ENCODE measurements at places on chromosomes 5 and 9. TPM values are rescaled to one million over a fixed set of nuclear protein-coding genes. Genes with fewer than 3 reads are reported as not detected.

- DNase-seq = no peak
Measured at GRCh38 chr5:180171568-180172094, 37.4 kb downstream of the RASGEF1C start.

- no peak for DNase-seq
Measured at GRCh38 chr5:9209846-9210492, 335.9 kb downstream of the SEMA5A start.

- DNase-seq = no peak
Measured at GRCh38 chr9:23447166-23447565, 378.9 kb downstream of the ELAVL2 start.

DNA sequence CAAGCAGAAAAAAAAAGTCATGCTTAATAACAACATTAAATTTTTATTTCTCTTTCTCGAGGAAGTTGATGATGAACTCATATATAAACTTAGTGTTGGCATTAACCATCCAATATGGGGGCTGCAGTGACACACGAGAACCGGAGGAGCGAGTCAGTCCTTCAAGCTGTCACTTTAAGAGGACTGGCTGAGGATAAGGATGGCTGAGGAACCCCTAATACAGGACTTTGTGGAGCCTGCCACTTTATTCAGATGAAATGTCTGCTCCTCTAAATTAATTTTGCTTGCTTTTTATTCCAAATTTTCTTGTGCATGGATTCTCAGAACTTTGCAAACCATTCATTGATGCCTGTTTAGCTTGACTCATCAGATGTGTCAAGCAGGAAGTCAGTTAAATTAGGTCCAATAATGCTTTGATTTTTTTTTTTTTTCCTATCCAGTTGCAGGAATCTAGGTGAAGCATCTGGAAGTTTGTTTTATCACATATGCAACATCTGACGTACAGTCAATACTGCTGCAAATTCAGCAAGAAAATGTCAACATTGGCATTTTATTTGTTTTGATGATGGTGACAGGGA, 144.2 kb upstream of the COL5A1 start:
- DNase-seq = no peak

CACFD1 gene
- total RNA-seq = 2.7 TPM

- DNase-seq = no peak
Measured at GRCh38 chr9:89079391-89079790, 88.1 kb downstream of the S1PR3 start.

DNA sequence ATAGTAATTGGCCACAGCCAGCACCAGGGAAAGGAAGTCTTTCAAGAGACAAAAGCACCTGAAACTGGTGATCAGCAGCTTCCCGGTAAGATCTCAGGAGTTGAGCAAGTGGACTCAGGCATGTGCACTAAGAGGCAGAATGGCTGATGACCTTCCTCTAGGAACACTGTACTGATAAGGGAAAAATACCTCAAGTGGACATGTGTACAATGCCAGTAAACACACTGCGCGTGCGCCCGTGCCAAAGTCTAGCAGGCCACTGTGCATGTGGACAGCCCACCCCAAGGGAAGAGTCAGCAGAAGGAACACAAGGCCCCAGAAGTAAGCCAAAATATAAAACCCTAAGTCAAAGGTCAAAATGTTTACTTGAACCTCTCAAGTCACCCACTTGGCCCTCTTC, 423.0 kb downstream of the TUSC1 start:
- DNase-seq = no peak

GRCh38 chr9:137365552-137366444, 57.2 kb downstream of the EXD3 start:
- DNase-seq = no peak

CD74 gene
- total RNA-seq = not detected

DNA sequence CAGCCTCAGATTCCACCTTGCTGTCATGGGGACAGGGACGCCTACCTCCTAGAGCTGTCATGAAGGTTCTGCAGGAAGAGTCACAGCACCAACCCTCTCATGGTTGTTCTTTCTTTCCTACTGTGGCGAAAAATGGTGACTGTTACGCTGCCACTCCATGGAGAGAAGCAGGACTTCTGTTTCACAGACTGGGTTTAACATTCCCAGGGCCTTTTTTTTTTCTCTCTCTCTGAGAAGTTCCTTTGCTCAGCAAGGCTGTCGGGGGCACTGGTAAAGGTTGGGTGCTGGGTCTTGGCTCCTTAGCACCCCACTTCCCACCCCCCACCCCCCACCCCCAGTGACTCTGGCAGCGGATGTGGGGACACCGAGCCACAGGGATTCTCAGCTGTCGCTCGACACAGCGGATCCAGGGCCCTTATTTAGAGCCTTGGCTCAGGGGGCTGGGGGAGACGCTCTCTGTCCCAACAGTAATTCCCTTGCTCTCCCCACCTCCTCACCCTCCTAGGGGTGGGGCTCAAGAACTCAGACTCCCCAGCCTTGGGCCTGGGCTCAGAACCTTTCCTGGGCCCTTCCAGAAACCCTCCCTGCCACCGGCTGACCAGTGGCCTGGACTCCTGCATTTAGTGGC, 34.4 kb downstream of the DUSP1 start:
- no peak for DNase-seq

GRCh38 chr5:24817966-24818365, 173.2 kb upstream of the CDH10 start:
- DNase-seq = no peak

DNA sequence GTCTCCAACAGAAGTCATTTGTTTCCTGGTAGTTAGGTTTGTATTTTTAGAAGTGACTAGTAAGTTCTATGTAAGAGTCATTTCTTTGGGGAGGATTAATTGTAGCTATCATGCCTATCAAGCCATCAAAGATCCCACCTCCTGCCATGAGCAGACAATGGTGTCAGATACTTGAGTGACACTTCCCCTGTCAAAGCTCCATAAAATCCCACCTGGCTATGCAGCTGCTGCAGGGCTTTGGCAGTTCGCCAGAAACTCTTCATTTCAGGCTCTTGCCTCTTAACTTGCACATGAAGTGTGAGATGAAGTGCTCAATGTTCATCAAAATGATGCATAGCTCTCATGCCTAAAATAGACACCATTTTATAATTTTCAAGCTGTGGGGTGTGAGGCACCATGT, 312.1 kb downstream of the CDH12 start:
- DNase-seq = no peak

LECT2 gene
- not detected for total RNA-seq

DNA sequence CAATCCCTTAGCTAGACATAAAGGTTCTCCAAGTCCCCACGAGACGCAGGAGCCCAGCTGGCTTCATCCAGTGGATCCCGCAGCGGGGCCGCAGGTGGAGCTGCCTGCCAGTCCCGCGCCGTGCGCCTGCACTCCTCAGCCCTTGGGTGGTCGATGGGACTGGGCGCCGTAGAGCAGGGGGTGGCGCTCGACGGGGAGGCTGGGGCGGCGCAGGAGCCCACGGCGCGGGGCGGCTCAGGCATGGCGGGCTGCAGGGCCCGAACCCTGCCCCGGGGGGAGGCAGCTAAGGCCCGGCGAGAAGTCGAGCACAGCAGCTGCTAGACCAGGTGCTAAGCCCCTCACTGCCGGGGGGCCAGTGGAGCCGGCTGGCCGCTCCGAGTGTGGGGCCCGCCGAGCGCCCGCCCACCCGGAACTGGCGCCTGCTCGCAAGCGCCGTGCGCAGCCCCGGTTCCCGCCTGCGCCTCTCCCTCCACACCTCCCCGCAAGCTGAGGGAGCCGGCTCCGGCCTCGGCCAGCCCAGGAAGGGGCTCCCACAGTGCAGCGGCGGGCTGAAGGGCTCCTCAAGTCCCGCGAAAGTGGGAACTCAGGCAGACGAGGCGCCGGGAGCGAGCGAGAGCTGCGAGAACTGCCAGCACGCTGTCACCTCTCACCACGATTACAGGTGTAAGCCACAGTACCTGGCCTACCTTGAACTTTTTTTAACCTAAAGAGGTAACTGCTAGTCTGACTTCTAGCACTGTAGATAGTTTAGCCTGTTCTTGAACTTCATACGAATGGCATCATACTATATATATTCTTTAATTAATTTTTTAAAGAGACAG, 35.5 kb downstream of the PTGS1 start:
- no peak for DNase-seq

DNA sequence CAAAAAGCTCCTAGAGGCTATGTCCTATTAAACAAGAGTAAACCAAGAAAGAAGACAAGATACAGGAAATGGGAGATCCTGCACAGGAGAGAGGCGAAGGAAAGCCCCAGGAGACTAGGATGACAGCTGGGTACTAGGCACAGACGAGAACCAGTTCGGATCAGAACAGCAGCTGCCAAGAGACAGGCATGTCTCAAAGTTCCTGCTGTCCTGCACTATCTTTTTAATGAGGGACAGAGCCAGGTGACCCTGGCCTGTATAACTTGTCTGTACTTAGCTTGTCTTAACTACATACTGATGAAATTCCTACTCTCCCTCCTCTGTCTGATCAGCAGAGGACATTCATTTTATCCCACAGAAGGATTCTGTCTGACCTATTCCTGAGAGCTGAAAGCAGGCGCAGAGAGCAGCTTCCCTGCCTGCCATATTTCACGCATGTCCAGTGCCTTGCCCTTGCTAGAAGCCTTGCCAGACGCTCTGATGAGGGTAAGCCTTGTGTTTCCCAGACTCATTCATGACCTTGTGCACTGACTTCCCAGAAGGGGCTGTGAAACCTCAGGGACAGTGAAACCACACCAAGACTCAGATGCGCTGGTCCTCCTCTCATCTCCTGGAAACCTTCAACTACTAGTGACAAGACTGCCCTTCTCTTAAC, 24.7 kb downstream of the TSC1 start:
- DNase-seq = no peak

MAMDC2 gene
- not detected for total RNA-seq

IFNA8 gene
- not detected for total RNA-seq

GRCh38 chr5:150789943-150790611, 11.5 kb downstream of the SMIM3 start:
- no peak for DNase-seq

DNA sequence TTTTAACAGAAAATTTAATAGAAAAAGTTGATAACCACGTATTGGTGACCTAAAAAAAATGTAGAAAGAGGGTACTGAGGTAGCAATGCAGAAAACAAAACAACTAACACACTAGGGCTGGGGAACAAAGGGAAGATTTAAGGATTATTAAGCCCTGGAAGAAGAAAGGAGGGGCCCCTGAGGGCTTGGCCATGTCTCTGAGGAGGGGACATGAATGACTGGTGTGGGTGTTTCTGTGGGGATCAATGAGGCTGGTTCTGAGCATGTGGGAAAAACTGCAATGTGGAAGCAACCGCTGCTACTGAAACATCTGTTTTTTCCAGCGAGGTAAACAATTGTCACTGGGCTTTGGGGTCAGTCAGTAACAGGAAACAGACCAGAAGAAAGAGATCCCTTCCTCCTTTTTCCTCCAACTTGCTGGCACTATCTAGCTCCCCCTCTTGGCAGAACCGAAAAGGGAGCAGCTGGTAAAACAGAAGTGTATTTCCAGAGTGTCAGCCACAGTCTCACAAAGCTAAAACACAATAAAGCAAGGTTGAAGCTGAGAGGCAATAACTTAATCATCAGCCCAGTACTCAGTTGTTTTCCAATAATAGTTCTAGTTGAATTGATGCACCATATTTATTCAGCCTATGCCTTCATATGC, 48.3 kb downstream of the ATPSCKMT start:
- DNase-seq = no peak

- DNase-seq = no peak
Measured at GRCh38 chr5:56515011-56515410, 281.9 kb upstream of the ANKRD55 start.

DNA sequence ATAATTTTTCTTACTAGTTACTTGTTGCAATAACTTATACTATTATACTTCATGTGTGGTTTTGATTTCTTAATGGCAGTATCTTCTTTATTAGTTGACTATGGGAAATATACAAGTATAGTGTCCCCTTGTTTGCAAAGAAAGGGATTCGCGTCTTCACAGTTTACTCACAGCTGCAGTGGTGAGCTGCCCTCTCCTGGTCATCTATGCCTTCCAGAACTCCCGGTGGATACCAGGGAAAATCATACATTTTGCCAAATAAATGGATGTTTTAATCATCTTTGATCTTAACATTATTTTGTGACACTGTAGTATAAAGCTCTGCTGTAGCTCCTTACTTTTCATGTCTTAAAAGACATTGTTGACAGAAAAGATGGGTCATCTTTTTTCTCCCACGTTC, 142.0 kb downstream of the ZCCHC7 start:
- peak; percentile 6 for DNase-seq

- DNase-seq = peak; percentile 8
Measured at GRCh38 chr5:54457094-54457862, 1.8 kb downstream of the HSPB3 start.

PRDM9 gene
- total RNA-seq = not detected

DNA sequence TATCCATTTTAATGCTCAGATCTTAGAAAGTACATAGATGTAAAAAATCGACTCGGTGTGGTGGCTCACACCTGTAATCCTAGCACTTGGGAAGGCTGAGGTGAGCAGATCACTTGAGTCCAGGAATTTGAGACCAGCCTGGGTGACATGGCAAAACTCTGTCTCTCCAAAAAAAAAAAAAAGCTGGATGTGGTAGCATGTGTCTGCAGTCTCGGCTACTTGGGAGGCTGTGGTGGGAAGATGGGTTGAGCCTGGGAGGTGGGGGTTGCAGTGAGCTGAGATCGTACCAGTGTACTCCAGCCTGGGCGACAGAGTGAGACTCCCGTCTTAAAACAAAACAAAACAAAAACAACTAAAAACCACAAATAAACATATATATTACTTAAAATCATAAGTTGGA, 61.4 kb downstream of the RASA1 start:
- DNase-seq = no peak

RAB14 gene
- 32.1 TPM for total RNA-seq

- DNase-seq = no peak
Measured at GRCh38 chr9:13127131-13127530, 152.4 kb downstream of the MPDZ start.

DNA sequence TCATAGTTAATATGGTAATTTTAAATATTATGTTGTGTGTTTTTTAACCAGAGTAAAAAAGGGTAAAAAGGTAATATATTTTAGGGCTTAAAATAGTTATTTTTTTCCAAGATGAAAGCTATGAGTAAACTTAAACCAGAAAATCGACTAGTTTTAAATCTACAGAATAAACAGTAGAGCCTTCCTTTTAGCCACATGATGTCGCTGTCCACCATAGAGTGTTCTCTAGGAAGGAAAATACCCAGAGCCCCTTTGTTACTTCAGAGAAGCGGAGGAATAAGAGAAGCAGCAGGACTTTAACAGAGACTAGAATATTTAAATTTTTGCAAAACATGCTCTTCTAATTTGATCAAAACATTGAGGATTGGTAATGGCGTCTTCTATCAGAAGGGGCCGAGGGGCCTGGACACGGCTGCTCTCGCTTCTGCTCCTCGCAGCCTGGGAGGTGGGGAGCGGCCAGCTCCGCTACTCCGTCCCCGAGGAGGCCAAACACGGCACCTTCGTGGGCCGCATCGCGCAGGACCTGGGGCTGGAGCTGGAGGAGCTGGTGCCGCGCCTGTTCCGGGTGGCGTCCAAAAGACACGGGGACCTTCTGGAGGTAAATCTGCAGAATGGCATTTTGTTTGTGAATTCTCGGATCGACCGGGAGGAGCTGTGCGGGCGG, at the start of gene PCDHA2:
PCDHA2 (plus strand) TSS at position 258 of the 664 bp plus-strand sequence.
- no peak for DNase-seq

- no peak for DNase-seq
Measured at GRCh38 chr5:45113726-45114125, 305.0 kb downstream of the MRPS30 start.

CCIN gene
- total RNA-seq = not detected
